ENCODE measurements at places on chromosomes 4 and X.
A peak's percentile ranks its signal among the peaks of the same experiment; 100 is the strongest.

DNA sequence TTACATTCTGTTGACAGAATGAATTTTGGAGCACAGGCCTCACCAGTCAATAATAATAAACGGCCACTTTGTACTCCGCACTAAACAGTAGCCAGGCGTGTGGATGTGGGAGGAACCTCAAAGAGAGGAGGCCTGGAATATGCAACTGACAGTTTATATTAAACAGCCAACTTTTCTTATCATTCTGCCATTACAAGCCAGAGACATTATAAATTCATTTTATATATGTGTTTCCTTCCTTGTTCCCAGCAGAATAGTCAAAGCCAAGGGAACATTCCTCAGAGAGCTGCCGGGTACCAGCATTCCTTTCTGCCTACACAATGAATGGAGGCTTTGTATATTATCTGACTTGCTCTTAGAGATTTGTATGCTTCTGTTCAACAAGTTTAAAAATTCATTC, 436.5 kb upstream of the FTHL17 start:
- no peaks in the 10 kb centered on the region for H3K36me3 ChIP-seq
- no peak overlapping the region for H3K4me3 ChIP-seq
- no peak overlapping the region for H3K27ac ChIP-seq
- H3K4me1 ChIP-seq, result no peaks in the 10 kb centered on the region

DNA sequence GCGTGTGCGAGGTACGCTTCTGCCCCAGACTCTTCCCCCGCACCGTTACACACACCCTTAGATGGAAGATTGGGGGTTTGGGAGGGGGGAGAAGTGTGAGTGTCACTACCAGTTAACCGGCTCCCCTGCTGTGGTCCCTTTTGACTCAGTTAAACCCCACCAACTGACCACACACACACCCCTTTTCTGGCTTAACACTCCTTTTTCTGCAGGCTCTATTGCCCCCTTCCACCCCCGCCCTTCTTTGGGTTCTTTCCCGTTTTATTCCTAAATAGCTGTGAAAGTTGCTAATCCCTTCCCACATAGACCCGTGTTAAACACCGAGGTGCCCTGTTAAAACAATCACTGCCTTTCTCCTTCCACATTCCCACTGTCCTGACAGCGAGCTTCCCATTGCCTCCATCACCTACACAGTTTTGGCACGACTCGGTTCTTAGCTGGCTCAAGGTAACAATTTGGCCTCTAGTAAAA, 3.7 kb upstream of the NR3C2 start:
- H3K36me3 ChIP-seq, result peaks cover 38% of the 10 kb centered on the region
- DNase-seq, result no peak
- H3K4me3 ChIP-seq, result peak overlapping the region; percentile 90
- H3K4me1 ChIP-seq, result peaks cover 21% of the 10 kb centered on the region
- H3K27ac ChIP-seq, result peak overlapping the region; percentile 92
- no peaks in the 10 kb centered on the region for H3K27me3 ChIP-seq

GRCh38 chr4:175090116-175090515, 172.0 kb downstream of the ADAM29 start:
- no peak overlapping the region for H3K27ac ChIP-seq
- H3K36me3 ChIP-seq, result no peaks in the 10 kb centered on the region
- DNase-seq, result no peak
- H3K27me3 ChIP-seq, result no peaks in the 10 kb centered on the region
- no peaks in the 10 kb centered on the region for H3K4me1 ChIP-seq
- H3K4me3 ChIP-seq, result no peak overlapping the region

GRCh38 chr4:150368667-150369066, 213.3 kb upstream of the MAB21L2 start:
- DNase-seq, result no peak
- no peak overlapping the region for H3K4me3 ChIP-seq
- no peaks in the 10 kb centered on the region for H3K4me1 ChIP-seq
- H3K27ac ChIP-seq, result no peak overlapping the region
- H3K36me3 ChIP-seq, result no peaks in the 10 kb centered on the region

- peak overlapping the region; percentile 98 for H3K27ac ChIP-seq
- peaks cover 71% of the 10 kb centered on the region for H3K36me3 ChIP-seq
- H3K4me1 ChIP-seq, result peaks cover 65% of the 10 kb centered on the region
- H3K4me3 ChIP-seq, result peak overlapping the region; percentile 92
Observed at GRCh38 chrX:71619193-71619592, 882 bp upstream of the CXCR3 start.

DNA sequence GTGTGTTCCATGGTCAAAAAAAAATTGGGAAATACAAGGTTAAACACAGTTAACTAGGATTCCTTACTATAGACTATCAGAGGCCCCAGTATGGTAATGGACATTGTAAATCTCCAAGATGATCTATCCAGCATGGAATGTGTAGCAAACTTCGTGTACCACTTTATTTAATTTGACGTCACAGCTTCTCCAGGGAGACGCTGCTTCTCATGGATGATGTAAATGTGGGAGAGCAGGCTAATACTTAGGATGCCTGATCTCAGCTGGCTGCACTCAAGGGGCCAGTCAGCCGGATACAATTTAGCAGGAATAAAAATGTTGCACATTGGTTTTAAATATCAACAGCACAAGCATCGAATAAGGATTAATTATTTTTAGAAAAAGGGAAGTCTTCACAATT, 111.7 kb upstream of the HPF1 start:
- no peak for DNase-seq
- no peak overlapping the region for H3K4me3 ChIP-seq
- H3K4me1 ChIP-seq, result no peaks in the 10 kb centered on the region
- no peaks in the 10 kb centered on the region for H3K36me3 ChIP-seq
- no peak overlapping the region for H3K27ac ChIP-seq

- peaks cover 3% of the 10 kb centered on the region for H3K36me3 ChIP-seq
- DNase-seq, result no peak
- no peak within 1 kb of the TSS for H3K27ac ChIP-seq
- peaks cover 52% of the 10 kb centered on the region for H3K27me3 ChIP-seq
- H3K4me1 ChIP-seq, result peaks cover 6% of the 10 kb centered on the region
Observed at GRCh38 chr4:48483006-48483776, at the start of gene SLC10A4. Gene SLC10A4 (plus strand): TSS chr4:48483343. CDS start chr4:48483562, 219 bp downstream.

- no peak for DNase-seq
- H3K27me3 ChIP-seq, result no peaks in the 10 kb centered on the region
- H3K27ac ChIP-seq, result no peak overlapping the region
- H3K4me1 ChIP-seq, result no peaks in the 10 kb centered on the region
Observed at GRCh38 chr4:29549342-29549741, 1170.8 kb upstream of the PCDH7 start.

DNA sequence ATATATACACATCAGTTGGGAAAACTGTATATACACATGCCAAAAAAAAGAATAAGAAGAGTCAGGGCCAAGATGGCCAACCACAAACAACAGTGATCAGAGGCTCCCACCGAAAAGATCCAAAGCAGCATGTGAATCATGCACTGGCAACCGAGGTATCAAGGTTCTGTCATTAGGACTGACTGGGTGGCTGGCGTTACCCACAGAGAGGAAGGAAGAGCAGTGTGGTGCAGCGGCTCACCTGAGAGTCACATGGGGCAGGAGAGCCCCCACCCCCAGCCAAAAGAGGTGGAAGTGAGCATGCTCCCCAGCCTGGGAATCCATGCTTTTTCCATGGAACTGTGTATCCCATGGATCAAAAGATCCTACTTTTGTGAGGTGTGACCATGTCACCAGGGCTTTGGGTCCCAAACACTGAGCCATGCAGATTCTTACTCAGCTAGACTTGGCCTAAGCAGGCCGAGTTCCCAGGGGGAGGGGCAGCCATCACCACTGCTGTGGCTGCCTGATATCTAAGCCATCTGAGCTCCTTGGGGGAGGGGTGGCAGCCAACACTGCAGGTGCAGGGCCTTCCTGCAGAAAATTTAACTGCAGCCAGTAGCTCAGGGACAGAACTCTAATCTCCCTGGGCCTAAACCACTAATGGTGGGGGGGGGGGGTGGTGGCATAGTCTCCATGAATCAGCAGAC, 52.8 kb downstream of the P2RY10 start:
- peak; percentile 16 for DNase-seq
- H3K27ac ChIP-seq, result no peak overlapping the region
- peak overlapping the region; percentile 51 for H3K4me3 ChIP-seq
- H3K4me1 ChIP-seq, result peaks cover 4% of the 10 kb centered on the region
- no peaks in the 10 kb centered on the region for H3K36me3 ChIP-seq

DNA sequence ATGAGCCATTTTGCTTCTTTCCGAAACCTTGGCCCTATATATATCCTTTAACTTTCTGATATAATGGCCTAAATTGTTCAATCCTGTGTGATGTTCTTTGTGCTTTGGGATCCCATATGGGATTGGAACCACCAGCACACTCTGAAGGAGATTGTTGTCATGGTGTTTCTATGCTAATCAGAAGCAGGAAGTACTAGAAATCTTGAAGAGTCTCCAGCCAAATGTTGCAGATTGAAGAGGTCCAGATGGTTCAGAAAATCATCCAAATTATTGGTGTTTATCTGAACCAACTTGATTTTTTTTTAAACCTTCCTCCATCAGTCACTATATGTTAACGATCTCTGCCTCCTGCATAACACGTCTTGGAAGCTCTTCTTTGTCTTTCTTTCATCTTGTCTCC, 72.8 kb downstream of the KIT start:
- H3K4me1 ChIP-seq, result no peaks in the 10 kb centered on the region
- no peak overlapping the region for H3K27ac ChIP-seq
- H3K4me3 ChIP-seq, result no peak overlapping the region
- no peak for DNase-seq
- H3K36me3 ChIP-seq, result no peaks in the 10 kb centered on the region
- H3K27me3 ChIP-seq, result no peaks in the 10 kb centered on the region

DNA sequence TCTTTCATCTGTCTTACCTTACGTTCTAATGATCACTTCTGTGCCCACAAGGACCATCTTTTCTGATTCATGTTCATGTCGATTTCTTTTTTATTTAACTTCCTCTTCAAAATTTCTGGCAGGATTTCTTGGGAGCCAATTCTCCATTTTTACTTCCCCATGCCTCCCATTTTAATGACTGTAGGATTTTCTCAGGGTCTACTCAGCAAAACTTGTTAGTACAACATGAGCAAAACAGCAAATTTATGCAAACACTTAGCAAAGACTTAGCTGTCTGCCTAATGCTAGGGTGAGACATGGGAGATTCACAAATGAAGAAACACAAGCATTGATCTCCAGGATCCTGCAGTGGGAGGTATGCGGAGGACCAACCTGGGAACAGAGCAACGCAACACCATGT, 5.5 kb downstream of the CD38 start:
- peaks cover 19% of the 10 kb centered on the region for H3K27me3 ChIP-seq
- H3K4me3 ChIP-seq, result no peak overlapping the region
- no peaks in the 10 kb centered on the region for H3K36me3 ChIP-seq
- no peak for DNase-seq

DNA sequence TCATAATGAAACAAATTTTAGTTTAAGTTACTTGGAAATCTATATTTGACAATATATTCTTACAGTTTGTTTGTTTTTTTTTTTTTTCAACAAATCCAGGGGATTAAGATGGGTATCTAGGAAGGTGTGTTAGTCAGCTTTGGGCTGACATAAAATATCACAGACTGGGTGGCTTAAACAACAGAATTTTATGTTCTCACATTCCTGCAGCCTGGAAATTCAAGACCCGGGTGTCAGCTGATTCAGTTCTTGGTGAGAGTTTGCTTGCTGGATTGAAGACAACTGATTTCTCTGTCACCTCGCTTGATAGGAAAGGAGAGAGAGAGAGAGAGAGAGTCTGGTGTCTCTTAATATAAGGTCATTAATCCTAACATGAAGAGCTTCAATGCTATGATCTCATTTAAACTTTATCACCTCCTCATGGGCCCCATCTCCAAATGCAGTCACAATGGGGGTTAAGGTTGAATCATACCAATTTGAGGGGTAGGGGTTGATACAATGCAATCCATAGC, 465.2 kb downstream of the CENPC start:
- no peaks in the 10 kb centered on the region for H3K36me3 ChIP-seq
- no peaks in the 10 kb centered on the region for H3K4me1 ChIP-seq
- DNase-seq, result no peak
- no peak overlapping the region for H3K27ac ChIP-seq
- no peak overlapping the region for H3K4me3 ChIP-seq

DNA sequence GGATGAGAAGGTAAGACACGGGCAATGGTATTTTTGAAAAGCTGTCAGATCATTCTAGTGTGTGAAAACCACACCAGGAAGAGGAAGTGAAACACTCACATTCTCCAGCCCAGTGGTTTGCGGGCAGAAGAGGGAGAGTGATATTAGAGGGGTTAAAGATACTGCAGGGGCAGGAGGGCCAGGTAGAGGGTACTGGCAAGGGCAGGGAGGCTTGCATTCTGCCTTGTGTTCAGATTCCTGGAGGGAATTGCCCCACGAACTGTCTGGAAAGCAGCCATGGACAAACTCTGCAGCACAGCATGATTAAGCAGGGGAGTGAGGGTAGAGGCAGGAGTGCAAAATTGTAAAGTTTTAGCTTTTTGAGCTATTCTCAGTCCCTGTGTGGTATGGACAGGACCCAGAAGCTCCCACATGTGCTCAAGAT, 30.9 kb downstream of the NIPAL1 start:
- peak overlapping the region; percentile 23 for H3K27ac ChIP-seq
- DNase-seq, result peak; percentile 41
- peak overlapping the region; percentile 80 for H3K4me3 ChIP-seq
- H3K27me3 ChIP-seq, result peaks cover 40% of the 10 kb centered on the region
- H3K36me3 ChIP-seq, result peaks cover 6% of the 10 kb centered on the region
- peaks cover 49% of the 10 kb centered on the region for H3K4me1 ChIP-seq

GRCh38 chr4:148495463-148495862, 53.2 kb upstream of the NR3C2 start:
- no peaks in the 10 kb centered on the region for H3K4me1 ChIP-seq
- H3K36me3 ChIP-seq, result no peaks in the 10 kb centered on the region
- no peak for DNase-seq
- H3K27me3 ChIP-seq, result no peaks in the 10 kb centered on the region
- no peak overlapping the region for H3K4me3 ChIP-seq

GRCh38 chrX:23114241-23114640, 114.5 kb downstream of the DDX53 start:
- H3K36me3 ChIP-seq, result no peaks in the 10 kb centered on the region
- no peak for DNase-seq
- H3K27me3 ChIP-seq, result no peaks in the 10 kb centered on the region
- no peak overlapping the region for H3K27ac ChIP-seq
- no peak overlapping the region for H3K4me3 ChIP-seq

GRCh38 chrX:133380711-133381619, 34.3 kb downstream of the GPC4 start:
- no peaks in the 10 kb centered on the region for H3K4me1 ChIP-seq
- H3K27me3 ChIP-seq, result no peaks in the 10 kb centered on the region
- H3K36me3 ChIP-seq, result no peaks in the 10 kb centered on the region
- no peak overlapping the region for H3K4me3 ChIP-seq
- no peak overlapping the region for H3K27ac ChIP-seq

GRCh38 chr4:185143601-185143969, 519 bp downstream of the SLC25A4 start:
- H3K27me3 ChIP-seq, result peaks cover under 1% of the 10 kb centered on the region
- H3K4me1 ChIP-seq, result peaks cover 24% of the 10 kb centered on the region
- peaks cover 10% of the 10 kb centered on the region for H3K36me3 ChIP-seq

- H3K27me3 ChIP-seq, result no peaks in the 10 kb centered on the region
- no peaks in the 10 kb centered on the region for H3K4me1 ChIP-seq
- no peak for DNase-seq
Observed at GRCh38 chrX:40415675-40416074, 165.1 kb upstream of the ATP6AP2 start.

DNA sequence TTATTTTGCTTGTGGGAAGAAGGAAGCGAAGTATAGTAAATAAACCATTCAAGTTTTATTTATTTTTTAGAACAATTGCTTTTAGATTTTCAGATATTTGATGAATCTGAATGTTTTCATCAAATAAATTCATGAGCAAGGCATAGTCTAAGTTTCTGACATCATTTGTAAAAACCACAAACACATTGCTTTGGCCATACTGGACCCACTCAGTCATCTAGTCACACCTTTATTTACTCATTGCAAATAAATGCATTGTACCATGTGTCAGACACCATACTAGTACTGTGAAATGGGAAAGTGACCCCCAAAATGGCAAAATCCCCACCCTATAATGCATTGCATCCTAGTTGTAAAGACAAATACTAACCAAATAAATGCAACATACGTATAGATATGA, 449.1 kb upstream of the SMIM31 start:
- DNase-seq, result no peak
- H3K4me1 ChIP-seq, result no peaks in the 10 kb centered on the region
- H3K27ac ChIP-seq, result no peak overlapping the region
- no peaks in the 10 kb centered on the region for H3K36me3 ChIP-seq

Measured in effector memory CD8-positive, alpha-beta T cell (primary cell).